ENCODE measurements at places on chromosomes 16 and 17. TPM values are rescaled to one million over a fixed set of nuclear protein-coding genes. Genes with fewer than 3 reads are reported as not detected.

DNA sequence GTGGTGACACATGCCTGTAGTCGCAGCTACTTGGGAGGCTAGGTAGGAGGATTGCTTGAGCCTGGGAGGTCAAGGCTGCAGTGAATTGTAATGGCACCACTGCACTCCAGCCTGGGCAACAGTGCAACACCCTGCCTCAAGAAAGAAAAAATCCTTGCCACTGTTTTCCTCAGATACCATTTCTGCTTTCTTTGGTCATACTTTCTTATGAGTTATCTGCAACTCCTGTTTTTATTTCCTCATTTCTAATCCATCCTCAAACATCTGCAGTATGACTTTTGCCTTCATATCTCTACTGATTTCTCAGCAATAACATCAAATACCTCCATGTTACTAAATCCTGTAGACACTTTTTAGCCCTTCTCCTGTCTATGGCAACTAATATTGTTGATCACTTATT is 3.1 kb upstream of the AP2B1 start:
- DNase-seq: no peak

DNA sequence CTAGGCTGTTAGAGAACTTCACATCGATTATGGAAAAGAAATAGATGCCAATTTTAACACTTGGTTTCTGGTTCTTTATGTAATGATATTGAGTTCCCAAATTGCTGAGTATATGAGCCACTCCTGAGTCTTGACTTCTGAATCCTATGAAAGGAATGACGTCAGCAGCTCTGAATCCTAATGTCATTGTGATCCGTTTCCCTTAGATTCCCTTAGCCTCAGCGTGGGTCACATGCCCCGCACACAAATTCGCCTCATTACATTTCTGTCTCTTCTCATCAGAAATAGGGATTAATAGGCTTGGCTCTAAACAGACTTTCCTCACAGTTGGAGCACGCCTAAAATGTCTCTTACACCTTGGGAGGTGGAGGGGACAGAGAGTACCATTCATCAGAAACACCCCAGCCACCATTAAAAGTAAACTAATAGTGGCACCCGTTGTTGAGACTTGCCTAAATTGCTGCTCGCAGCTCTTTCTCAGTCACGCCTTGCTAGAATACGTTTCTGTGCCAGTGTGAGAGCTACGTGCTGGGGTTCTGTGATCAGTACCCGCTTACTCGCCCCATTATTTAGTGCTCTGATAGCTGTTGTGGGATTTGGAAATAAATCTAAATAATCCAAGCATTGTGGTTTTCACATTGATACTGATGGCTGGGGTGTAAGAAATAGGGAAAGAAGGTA is 7.1 kb downstream of the MRM3 start:
- no peak for DNase-seq

- no peak for DNase-seq
These were observed 406.2 kb downstream of the CDH11 start for GRCh38 chr16:64715624-64716023.

DNA sequence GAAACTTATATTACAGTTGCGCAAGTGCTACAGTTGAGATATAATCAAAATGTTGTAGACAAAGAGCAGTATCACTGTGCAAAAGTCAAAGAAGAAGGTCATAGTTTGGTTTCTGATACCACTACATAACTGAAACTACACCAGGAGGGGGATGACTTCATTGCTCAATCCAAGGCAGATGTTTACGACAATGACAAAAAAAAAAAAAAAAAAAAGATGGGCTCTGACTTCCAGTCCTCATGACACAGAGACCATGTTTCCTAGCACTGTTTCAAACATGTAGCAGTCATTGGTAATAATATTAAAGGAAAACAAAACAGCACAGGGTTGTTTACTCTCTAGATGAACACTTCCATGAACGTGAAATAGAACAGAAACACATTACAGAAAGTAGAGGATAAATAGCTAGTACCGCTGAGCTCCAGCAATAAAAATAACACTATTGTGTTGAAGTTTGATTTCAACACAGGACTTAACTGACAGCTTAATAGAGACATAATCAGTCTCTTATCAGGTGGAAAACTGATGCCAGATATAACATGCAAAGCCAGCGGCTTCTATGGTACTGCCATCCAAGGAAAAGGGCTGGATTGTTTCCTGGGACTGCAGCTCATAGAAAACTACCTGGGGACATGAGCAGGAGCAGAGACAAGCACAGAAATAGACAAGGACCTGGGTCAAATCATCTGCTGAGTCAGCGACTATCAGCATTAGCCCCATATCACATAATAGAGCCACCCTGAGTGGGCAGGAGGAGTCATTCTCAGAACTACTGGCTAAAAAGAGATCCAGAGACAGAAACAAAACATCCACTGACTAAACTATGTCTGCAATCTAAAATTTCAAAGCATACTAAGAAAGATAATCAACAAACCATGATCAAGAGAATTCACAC is 463.6 kb upstream of the SOX9 start:
- DNase-seq: no peak

DNA sequence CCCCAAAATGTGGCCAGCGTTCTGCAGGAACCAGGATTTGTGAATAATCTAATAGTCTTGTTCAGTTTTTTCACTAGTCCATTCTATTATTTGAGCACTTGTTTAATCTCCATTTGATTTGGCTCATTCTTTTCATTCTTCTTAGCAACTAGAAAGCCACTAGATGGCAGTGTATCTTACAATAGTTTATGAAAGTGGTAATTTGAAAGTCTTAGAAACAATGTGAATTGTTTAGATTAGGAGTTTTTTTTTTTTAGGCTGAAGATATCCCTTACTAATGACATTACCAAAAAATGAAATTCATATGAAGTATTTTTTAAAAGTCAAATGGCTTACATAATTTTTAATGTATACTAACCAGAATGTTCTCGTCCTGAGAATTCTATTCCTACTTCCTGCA is 6.7 kb downstream of the ERI2 start:
- DNase-seq: no peak

DNA sequence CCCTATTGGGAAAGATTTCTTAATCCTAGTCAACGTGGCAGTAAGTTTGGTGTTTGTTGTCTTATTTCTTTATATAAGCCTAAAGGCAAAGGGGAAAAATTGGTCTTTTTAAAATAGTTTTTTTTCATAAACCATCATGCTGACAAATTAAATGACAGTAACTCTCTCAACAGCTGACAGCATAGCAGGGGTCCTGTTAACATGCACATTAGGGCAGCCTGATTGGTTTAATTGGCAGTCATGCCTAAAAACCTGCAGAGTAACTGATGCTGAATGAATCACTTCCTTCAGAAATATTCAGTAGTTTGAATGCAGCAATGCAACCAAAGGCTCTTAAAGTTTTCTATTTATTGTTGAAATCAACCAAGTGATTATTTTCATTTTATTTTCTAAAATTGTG is 85.4 kb downstream of the ITFG1 start:
- no peak for DNase-seq

CLCN7 gene
- total RNA-seq: 161 TPM

DNA sequence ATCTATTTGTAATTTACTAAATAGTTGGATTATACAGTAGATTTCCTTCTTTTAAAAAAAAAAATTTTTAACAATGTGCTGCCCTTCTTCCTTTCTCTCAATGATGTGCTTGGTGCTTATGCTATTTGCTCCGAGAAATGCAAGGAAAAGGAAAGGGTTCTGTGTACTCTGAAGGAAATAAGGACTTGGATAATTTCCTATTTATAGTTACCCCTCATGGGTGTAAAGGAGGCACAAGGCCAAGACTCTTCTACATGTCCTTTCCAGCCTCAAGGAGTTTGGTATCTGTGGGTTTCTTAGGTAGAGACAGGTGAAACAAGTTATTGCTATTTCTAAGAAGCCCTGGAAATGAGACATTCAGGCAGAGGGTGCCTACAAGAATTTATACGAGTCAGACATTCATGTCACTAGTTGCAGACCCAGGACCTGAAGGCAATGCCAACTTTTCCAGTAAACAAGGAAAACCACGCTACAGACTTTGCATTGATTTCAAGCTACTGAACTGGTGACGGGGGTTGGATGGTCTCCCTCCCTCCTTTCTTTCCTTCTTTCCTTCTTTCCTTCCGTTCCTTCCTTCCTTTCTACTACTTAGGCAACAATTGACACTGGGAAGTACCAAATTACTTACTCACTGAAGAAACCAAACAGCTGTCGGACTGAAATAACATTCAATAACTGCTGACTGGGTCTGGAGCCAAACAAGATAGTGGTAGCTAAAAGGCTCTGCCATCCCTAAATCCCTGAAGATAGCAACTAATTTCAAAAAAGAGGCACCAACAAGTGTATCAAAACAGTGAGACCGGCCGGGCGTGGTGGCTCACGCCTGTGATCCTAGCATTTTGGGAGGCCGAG is 33.8 kb upstream of the GHDC start:
- DNase-seq: no peak

DNA sequence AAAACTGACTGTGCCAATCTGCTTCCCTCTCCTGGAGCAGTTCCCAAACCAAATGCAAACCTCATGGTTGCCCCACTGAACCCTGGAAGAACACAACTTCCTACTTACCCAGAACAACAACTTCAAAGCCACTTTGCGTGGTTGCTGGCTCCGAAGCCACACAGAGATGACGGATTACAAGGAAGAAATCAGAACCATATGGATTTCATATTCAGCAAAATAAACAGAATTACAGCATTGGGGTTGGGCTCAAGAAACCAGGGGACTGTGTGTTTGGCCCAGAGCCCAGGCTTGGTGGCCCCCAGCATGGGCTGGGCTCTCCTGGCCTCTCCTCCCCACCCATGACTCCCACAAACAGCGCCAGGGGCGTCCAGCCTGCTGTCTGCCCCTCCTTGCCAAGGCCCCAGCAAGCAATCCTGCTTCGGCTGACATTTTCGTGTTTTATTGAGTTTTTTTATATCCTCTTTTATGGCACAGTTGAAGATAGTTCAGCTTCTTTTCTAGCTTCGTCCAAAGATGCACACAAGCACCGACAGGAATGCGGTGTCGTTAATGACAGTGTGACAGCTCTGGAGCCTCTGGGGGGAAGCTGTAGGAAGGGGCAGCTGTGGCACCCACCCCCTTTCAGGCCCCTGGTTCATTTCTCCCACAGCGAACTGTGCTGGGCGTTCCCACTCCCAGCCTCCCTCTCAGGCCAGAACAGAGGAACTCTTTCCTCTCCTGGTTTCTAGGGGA is 137.1 kb downstream of the GAS7 start:
- DNase-seq: no peak
